ENCODE measurements at places on chromosomes 13 and 19.
A peak's percentile ranks its signal among the peaks of the same experiment; 100 is the strongest.

DNA sequence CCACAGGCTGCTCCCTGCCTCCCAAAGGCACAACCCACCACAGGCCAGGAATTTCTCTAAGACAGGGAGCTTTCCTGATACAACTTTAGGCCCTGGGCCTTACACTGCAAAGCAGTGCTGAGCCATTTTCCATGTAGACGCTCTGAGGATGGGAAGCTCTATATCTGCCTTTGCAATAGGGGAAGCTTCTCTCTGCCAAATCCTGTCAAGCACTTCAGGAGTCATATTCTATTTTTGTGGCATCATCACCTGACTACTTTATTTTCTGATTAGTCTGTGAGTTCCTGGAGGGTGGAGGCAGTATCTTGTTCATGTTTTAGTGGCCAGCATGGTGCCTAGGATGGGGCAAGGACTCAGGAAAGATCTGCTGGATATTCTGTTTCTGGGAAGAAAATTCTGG is 382.0 kb downstream of the ZNF536 start:
- DNase-seq = no peak

GRCh38 chr13:86741762-86742285 is 929.3 kb upstream of the SLITRK5 start:
- DNase-seq = no peak

- peak; percentile 75 for DNase-seq
These were observed 9.1 kb upstream of the DPP9 start for GRCh38 chr19:4732680-4733114.

GRCh38 chr13:85896516-85897450 is 97.6 kb upstream of the SLITRK6 start:
- DNase-seq = no peak

DNA sequence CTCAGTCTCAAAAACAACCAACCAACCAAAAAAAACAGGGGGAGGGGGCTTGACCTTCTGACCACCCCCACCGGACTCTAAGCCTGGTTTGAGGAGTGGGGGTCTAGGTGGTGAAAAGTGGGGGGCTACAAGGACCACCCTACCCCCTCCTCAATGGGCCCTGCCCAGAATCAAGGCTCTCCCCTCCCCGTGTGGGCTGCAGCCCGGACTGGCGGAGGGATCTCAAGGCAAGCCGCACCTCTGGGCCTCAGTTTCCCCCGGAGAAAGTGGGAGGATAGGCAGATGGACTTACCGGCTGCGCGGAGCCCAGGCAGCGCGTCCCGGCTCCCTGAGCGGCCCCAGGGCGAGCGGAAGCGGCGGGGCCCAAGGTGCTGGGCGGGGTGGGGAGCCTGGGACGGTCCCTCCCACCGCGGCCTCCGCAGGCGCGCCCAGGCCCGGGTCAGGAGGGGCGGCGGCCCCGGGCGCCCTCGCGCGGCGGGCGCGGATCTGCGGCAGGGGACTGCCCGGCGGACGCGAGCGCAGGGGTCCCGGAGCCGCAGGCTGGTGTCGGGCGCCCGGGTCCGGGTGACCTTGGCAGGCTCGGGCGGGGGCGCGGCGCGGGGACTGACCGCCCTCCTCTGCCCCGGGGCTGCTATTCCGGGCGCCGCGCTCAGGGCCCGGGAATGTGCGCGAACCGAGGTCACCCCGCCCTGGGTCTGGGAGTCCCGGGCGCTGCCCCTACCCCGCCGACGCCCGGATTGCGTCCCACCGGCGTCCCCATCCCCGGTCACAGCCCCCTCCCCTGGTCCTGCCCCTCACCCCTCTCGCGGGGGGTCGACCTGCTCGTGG is at the start of gene ADAMTSL5:
Gene ADAMTSL5 (minus strand): TSS at position 349 of the 828 bp plus-strand sequence. CDS start 2,076 bp downstream, outside the sequence.
- DNase-seq = peak; percentile 82

DNA sequence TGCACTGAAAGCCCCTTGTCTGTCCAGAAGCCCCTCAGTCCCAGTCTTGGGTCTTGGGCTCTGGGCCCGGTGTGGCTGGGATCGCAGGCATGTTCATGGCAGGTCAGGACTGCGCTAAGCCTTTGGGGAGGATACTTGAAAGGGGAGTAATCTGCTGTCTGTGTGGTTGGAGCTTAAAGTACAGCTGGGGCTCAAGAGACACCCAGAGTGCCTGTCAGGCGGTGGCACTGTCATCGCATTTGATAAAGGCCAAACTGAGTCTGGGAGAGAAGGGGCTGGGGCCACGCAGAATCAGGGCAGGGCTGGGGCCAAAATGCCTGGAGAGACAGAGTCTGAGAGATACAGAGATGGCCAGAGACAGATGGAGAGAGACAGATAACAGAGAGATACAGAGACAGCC is 4.2 kb upstream of the CILP2 start:
- no peak for DNase-seq

DNA sequence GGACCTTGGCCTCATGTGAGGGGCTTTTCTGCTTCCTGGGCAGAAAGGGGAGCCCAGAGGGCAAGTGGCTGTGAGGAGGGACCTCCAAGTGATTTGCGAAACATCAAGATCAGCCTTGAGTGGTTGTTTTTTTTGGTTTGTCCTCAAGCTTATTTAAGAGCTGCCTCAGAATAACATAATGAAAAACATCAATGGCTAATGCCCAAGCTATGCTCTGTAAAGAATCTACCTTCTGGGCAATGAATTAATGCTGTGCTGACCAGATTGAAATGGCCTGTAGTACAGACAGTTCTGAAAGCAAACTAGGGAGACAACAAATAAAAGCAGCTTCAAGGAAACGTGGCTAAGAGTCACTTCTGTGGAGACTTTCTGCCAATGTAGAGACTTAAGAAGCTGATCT is 8.3 kb downstream of the TMEM255B start:
- DNase-seq = no peak

GRCh38 chr13:28624707-28625432 is 34.1 kb upstream of the POMP start:
- no peak for DNase-seq

GRCh38 chr13:21694831-21695230 is 24.0 kb downstream of the FGF9 start:
- DNase-seq = no peak

DNA sequence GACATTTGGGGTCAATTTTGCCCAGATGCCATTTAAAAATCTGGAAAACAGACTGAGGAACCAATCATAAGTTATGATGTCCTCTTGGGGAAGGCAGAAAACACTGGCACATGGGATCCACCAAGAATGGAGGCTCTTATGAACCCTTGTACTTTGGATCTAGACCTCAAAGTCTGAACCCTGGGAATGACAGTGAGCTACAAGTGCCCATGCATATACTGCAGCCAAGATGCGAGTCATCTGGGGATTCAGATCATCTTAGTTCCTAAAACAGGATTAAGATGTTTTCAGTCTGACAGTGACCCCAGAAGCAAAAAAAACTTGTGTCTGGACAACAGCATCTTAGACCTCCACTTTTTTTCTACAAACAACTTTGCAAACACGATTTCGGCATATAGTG is 100.2 kb upstream of the SIAH3 start:
- no peak for DNase-seq

DNA sequence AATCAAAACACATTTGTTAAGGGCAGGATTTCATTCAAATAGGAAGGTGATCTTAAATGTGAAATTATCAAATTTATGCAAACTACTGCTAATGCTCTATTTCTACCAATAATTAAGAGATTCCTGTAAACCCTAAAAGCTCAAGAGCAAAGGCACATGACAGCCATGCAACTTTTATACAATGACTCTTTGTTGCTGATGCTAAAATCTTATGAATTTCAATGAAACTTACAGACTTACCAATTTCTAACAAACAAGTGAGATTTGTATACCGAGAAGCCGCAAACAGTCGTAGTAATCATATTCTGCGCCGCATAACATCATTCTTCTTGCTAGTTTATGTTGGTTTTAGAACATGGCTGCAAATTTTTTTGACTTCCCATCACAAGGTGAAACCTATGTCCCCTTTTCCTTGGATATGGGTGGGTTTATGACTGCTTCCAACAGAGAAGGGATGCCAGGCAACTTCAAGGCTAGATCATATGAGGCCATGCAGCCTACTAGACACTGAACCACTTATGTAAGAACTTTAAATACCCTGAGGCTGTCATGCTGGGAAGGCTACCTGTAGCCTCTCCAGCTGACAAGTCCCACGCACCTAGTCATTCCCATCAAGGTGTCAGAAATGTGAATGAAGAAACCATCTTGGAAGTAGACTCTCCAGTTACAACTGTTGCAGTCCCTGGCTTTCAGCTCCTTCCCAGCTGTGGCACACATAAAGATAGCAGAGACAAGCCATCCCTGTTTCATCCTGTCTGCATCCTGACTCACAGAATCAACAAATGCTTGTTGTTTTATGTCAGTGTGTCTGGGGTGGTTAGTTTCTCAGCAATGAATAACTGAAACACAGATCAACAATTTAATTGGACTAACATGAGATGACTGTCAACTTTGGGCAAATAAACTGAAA is 42.0 kb downstream of the LNX2 start:
- no peak for DNase-seq

DNA sequence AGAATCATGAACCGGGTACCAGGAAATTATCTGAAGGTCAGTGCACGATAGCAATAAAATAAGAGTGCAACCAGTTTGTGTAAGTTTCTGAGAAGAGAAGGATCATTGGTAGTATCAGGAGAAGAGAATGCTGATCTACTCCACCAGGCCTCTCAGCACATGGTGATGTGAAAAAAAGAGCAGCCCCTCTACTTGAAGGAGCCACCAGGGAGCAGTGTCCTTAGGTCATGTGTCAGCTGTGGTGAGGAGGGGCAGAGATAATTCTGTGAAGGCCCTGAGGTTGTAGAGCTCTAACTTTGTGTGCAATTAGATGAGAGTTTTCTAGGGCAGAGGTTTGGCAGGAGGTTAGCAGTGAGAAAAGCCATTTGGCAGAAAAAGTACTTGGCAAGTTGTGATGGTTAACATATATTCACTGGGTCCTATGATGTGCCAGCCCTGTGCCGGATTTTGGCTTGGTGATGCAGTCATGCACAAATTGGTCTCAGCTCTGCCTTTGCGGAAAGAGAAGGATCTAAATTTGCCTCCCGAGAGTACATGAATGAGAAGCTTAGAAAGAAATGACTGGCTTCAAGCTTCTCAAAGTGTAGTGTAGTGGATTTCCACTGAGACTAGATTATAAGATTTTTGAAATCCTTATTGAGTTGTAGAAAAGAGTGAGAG is 19.2 kb upstream of the ZC3H13 start:
- DNase-seq = no peak

- DNase-seq = no peak
These were observed 72.3 kb downstream of the NAA16 start for GRCh38 chr13:41383386-41383785.

DNA sequence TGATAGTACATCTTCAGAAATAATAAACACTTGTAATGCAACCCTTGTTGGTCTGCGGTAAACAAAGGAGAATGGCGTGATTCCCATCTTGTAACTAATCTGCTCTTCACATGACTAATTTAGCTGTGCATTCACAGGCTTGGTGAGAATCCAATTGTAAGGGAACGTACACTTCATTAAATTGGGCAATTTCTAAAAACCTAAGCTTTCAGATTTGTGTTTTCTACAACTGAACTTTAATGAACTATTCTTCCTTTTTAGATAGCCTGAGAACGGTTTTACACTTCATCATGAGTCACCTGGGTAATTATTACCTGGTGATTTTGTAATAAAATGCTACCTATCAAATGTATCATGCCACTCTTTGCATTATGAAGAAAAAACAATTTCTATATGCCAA is 306.9 kb downstream of the KLF5 start:
- no peak for DNase-seq

- DNase-seq = no peak
These were observed 261.4 kb upstream of the RXFP2 start for GRCh38 chr13:31477961-31478360.

- no peak for DNase-seq
These were observed 360.3 kb downstream of the GPC5 start for GRCh38 chr13:91758724-91759123.

GRCh38 chr13:36090592-36090991 is 40.6 kb downstream of the DCLK1 start:
- no peak for DNase-seq

- no peak for DNase-seq
These were observed 504.6 kb upstream of the KLHL1 start for GRCh38 chr13:70612881-70613280.

GRCh38 chr13:64088491-64088890 is 2672.8 kb upstream of the PCDH20 start:
- DNase-seq = no peak

DNA sequence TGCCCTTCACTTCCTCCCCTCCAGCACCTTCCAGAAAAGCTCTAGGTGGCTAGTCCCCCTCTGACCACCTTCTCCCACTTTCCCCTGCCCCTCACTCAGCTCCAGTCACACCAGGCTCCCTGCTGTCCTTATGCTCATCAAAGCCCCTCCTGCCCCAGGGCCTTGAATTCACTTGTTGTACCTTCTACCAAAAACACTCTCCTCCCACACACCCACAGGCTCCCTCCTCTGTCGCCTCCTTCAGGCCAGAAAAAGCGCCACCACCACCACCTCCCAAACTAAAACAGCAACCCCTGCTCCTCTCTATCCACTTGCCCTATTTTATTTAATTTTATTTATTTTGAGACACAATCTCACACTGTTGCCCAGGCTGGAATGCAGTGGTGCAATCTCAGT is 4.8 kb upstream of the CEACAM16 start:
- peak; percentile 59 for DNase-seq

GRCh38 chr19:855142-855541 is 3.0 kb downstream of the ELANE start:
- DNase-seq = no peak

- DNase-seq = no peak
These were observed 376.1 kb downstream of the DLEU7 start for GRCh38 chr13:50467156-50468110.

GRCh38 chr13:97435323-97435722 is 1.4 kb downstream of the RAP2A start:
- no peak for DNase-seq

DNA sequence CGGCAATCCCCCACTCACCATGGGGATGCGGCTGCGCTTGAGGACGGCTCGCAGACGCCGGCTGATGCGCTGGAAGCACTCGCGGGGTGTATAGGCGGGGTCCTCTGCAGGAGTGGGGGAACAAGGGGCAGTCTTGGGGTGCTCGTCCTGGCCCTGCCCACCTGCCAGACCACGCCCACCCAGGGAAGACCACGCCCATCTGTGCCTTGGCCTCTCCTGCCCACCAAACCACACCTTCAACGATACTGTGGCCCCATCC is 6.7 kb downstream of the RNU6-9 start:
- no peak for DNase-seq

- DNase-seq = no peak
These were observed 140.9 kb downstream of the TBC1D4 start for GRCh38 chr13:75341028-75341427.

DNA sequence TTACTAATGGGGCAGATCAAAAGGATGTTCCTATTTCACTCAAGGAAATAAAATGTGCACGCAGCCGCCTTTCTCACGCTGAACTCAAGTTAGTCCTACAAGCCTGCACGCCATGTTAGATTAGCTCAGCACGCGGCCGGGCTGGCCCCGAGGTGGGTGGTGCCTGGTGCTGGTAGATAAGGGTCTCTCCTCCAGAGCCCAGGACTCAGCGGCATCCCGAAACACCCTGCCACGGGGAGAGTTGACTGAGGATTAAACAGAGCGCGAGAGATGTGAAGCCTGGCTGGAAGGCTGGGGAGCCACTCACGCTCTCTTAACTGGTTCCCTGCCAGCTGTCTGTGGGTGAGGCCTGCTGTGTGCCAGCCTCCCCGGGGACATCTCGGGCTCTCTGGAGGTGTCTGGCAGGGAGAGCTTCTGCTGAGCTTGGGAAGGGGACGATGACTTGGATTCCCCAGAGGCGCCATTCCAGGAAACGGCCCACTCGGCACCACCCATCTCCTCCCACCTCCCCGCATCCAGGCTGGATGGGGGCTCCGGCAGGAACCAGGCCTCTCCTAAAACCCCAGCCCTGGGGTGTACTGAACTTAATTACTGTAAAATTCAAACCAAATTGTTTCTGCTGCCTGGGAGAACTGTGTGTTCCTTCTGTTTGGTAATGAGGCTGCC is 122.2 kb downstream of the KDM4B start:
- DNase-seq = no peak

Measured in HAP-1 (cell line).